ENCODE measurements at places on chromosomes 13 and 19.
A peak's percentile ranks its signal among the peaks of the same experiment; 100 is the strongest.

- no peak for DNase-seq
Observed at GRCh38 chr13:54162069-54162468, 1133.5 kb downstream of the OLFM4 start.

DNA sequence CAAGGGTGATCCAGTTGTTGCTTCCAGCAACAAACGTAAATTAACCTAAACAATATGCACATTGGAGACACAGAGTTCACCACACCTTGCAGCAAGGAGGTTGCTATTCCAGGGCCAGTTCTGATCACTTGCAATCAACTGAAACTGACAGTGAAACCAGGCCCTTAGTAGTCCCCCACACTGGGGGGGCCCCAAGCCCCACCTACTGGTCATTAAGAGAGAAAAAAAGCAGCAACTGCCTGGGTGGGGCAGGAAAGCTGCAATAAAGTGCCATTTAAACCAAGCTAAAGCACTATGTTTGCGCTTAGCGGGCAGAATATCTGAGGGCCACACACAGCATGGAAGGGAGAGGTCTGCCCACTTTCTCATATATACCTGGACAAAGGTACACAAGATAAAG lies 51.5 kb downstream of the ATP7B start:
- DNase-seq, result no peak

DNA sequence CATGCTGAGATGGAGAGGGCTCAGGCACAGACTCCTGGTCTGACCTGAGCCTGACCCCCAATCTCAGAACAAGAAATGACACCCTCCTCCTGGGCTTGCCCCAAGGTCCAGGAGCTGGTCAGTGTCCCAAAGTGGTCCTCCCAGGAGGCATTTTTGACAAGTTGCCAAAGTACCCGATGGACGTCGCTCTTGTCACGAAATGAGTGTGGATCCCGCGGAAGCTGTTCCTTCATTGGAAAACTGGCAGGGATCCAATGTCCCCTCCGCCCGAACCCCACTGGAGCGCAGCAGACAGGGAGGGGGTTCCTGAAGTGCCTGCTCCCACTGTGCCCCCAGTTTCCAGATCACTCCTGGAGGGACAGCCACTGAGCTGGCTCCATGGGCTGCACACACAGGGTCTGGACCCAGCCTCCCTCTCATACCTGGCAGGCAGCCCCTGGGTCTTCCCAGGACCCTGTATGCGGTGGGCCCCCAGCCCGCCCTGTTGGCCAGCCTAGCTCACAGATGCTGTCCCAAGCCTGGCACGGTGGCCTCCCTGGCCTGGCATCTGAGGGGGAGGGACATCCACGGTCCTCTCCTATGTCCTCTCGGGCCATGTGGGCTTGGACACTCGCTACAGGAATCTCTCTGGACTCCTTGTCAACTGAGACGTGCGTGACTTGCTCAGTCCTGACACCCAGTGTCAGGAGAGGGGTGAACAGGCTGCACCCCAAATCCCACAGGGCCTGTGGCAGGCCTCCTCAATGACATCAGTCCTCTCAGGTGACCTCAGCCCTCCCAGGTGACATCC lies 12.8 kb upstream of the ZNF14 start:
- DNase-seq, result no peak

- no peak for DNase-seq
Observed at GRCh38 chr13:66933527-66933926, 296.6 kb downstream of the PCDH9 start.

GRCh38 chr13:52870143-52870542 lies 21.7 kb upstream of the PCDH8 start:
- DNase-seq, result no peak

DNA sequence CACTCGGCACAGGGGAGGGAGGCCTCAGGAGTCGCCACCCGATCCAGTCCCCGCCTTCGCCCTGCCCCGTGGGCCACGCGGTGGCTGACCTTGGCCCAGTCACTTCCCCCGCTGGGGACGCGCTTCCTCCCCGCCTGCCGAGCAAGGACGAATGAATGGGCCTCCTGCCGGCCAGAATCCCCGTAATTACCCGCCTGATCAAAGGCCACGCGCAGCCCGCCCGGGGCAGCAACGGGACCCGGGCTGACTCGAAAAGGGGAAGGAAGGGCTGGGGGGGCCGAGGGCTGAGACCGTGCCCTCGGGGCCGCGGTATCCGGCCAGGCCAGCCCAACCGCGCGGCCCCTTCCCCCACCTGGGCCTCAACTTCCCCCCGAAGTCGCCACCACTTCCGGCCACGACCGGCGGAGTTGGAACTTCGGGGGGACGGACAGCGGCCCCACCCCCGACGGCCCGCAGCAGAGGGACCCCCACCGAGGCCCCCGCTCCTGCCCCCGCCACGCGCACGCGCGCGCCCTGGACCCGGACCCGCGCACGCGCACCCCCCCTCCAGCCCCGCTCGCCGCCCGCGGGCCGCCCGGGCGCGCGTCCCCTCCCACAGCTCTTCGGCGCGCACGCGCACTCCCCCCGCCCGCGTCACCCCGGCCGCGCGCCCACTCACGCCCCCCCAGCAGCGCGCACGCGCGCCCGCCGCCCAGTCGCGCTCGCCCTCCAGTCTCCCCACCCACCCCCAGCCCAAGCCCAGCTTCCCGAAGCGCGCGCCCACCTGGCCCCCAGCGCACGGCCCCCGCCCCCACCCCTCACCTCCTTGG lies 520 bp downstream of the ZNF787 start:
- peak; percentile 72 for DNase-seq

GRCh38 chr19:47324502-47324901 lies 7.5 kb upstream of the C5AR2 start:
- DNase-seq, result no peak

DNA sequence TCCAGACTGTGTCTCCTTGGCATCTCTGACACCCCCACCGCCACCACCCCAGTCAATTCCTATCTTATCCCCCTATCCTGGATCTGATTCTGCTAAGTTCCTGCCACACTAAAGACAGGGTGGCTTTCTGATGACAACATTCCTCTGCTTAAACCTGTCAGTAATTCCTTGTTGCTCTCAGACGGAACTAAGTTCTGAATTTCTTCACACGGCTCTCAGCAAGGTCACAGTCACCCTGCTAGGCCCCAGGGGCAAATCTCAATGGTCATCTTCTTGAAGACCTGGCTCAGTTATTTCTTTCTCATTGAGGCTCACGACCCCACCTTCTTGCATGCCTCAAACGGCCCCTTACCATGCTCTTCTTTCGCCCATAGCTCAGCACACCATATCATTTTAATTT lies 7.6 kb downstream of the ALOX5AP start:
- no peak for DNase-seq

DNA sequence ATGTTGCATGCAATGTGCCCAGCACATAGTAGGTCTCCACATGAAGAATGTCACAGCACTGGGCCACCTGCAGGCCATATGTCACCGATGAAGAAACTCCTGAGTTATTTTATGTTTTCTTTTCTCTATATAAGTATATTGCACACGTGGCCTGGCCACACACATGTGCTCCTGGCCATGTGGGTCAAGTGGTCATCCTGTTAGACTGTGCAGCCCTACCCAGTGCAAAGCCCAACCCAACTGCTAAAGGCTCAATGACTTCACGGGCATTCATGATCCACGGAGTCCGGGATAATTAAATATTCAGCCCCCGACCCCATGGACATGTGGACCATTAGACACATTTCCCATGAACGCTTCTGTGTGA lies 163.2 kb downstream of the TEX29 start:
- DNase-seq, result no peak

GRCh38 chr19:35278578-35279284 lies 3.6 kb upstream of the HAMP start:
- DNase-seq, result no peak

DNA sequence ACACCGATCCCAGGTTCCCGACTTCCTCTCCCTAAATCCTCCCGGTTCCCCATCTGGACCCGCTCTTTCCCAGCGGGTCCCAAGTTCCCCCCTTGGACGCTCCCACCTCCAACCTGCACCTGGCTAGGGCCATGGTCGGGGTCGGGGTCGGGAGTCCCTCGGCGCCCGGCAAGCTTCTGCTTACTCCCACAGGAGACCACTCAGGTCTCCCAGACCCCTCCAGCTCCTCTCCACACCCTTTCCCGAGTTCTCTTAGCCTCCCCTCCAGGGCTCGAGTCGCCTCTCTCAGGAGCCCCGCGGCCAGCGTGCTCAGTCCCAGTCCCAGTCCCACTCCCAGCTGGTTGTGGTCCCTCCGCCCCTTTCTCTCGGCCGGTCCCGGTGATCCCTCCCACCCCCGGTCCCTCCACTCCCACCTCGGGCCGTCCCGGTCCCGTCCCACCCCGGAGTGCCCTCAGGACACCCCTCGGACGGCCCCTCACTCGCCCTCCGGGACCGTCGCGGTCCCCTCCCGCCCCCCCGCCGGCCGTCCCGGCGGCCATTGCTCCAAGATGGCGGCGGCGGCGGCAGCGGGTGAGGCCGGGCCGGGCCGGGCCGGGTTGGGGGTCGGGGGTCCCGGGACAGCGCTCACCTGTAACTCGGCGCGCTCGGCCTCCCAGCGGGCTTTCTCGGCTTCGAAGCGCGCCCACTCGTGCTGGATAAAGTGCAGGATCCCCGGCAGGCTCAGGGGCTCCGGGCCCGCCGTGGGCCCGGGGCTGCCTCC lies at the start of gene FKRP:
Gene FKRP (plus strand): TSS at position 537 of the 760 bp plus-strand sequence. CDS start 9,394 bp downstream, outside the sequence.
- DNase-seq, result peak; percentile 24

DNA sequence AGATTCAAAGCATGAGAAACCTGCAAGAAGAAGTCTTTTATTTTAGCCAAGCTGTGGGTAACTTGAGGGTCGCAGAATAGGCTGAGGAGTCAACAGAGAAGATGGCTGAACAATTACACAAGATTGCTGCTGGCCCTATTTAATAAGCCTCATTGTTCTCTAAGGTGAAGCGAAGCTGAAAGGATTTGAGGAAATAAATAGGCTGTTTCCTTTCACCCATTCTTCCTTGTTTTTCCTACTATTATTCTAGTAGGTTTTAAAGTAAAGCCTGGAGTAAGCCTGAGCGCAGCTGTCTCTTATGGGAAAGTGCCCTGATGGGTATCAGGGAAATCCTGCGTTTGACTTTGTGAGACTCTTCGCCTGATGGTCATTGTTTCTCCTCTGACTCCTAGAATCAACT lies 25.0 kb upstream of the PCCA start:
- no peak for DNase-seq

DNA sequence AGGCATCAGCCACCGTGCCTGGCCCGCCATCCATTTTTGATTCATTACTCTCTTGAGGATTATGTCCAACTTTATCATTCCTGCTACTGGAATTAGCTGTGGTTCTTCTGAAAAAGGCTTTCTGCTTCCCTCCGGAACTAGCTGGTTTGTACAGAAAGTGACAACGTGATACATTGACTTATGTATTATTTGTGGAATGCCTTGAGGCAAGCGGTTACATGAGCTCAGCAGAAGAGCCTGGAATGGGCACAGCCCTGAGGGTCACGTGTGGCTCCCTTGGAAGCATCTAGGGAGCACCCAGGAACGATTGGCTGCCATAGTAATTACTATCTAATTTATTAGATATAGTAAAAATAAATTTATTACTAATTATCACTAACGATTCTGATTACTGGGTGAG lies 14.4 kb upstream of the RETN start:
- no peak for DNase-seq

GRCh38 chr13:84925443-84925842 lies 873.8 kb downstream of the SLITRK6 start:
- no peak for DNase-seq

GRCh38 chr19:55459551-55459949 lies 1.9 kb downstream of the ISOC2 start:
- DNase-seq, result no peak

DNA sequence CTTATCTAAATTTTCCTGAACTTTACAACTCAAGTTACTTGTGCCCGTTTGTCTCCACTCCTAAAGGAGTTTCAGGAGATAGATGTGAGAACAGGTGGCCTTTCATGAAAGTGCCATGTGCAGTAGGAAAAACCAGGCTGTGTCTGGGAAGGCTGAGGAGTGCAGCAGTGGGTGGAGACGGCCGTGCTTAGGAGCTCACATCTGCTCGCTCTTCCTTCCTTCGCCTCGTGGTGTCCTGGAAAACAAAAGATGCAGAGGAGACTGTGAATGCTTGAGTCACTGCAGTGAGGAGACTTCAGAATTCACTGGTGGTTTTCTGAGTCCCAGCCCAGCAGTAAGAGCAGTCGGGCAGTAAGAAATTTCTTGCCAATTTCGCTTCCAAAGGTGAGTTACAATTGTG lies 138.4 kb upstream of the RNF113B start:
- no peak for DNase-seq

GRCh38 chr19:35328851-35329285 lies at the start of gene CD22:
TSS of gene CD22 (plus strand) at chr19:35329187. CDS start at chr19:35332041, 2,854 bp downstream.
- no peak for DNase-seq

DNA sequence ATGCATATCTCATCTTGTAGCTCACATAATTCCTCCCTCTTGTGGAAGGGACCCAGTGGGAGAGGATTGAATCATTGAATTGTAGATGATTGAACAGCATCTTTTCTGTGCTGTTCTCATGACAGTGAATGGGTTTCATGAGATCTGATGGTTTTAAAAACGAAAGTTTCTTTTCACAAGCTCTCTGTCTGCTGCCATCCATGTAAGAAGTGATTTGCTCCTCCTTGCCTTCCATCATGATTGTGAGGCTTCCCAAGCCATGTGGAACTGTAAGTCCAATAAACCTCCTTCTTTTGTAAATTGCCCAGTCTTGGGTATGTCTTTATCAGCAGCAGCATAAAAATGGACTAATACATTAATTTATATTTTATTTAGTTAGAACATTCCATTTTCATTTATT lies 19.6 kb upstream of the ZNF675 start:
- no peak for DNase-seq

DNA sequence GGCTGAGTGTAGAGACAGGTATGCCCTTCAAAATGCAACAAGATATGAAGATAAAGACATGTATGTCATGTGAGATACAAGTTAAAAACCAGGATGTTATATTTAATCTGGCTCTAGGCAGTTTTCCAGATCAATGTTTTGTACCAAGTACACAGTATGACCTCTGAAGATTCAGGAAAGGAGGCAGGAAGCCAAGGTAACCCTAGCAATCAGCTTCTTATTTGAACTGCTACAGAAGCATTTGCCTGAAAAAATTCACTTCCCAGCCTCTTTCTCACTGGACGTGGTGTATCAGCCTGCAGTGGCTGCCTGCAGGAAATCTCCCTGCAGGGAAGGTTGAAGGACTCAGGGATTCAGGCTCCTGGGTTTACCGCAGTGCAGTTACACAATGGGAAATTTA lies 24.1 kb downstream of the OLFM4 start:
- no peak for DNase-seq

- DNase-seq, result no peak
Observed at GRCh38 chr13:77510156-77510555, 25.4 kb upstream of the SCEL start.

DNA sequence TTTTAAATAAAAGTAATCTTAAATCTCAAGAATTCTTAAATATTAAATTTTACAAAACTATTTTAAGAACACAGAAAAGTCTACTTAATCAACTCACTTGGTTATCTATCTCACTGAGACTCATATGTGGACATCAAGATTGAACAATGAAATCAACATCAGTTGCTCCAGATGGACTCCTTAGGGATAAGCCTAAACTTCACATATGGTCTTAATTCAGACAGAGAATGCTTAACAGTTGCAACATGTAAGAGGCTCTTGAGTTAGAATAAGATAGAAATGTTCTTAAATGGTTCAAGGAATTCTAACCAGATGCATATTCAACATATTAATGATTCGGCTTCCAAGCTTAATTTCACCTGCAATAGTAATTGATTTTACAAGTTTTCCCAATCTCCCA lies 1730.9 kb downstream of the PCDH9 start:
- no peak for DNase-seq

Measured in T-helper 9 cell (primary cell).